MG63 (cell line): ENCODE measurements at places on chromosomes 16 and 17.

GRCh38 chr16:84893849-84894599, 74.2 kb downstream of the CRISPLD2 start:
- DNase-seq: no peak

GRCh38 chr17:44155488-44155887, 13.8 kb downstream of the HROB start:
- DNase-seq: no peak

- DNase-seq: no peak
Observed at GRCh38 chr16:21994856-21995465, 6.0 kb downstream of the PDZD9 start.

DNA sequence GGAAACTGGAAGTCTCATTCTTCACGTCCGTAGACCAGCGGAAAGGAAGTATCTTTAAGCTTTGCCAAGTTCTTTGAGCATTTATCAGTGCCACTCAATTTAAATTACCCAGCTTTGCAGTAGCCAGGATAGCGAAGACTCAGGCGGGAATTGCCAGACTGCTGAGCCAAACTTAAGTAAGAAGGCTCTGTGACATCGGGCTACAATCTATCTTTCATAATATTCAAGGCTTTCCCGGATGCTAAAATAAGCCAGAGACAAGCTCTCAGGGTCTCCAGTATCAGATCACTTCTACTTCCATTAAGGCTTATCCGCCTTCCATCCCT, 436 bp upstream of the BRIP1 start:
- DNase-seq: no peak

DNA sequence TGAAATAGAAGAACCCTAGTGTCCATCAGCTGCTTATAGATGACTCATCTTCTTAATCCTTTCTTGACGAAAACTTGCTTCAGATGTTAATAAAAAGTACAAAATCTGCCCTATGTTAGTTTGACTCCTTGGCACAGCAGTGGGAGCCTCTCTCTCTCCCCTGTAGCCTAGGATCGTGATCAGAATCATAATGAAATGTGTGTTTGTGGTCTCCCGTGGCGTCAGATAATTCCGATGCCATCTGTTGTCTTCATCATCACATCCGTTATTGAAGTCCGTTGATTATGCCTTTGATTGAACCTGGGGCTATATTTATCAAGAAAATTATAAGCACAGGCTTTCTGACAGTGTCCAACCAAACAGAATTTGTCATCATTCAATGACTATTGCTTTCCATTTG, 102.5 kb downstream of the BMERB1 start:
- DNase-seq: no peak

DNA sequence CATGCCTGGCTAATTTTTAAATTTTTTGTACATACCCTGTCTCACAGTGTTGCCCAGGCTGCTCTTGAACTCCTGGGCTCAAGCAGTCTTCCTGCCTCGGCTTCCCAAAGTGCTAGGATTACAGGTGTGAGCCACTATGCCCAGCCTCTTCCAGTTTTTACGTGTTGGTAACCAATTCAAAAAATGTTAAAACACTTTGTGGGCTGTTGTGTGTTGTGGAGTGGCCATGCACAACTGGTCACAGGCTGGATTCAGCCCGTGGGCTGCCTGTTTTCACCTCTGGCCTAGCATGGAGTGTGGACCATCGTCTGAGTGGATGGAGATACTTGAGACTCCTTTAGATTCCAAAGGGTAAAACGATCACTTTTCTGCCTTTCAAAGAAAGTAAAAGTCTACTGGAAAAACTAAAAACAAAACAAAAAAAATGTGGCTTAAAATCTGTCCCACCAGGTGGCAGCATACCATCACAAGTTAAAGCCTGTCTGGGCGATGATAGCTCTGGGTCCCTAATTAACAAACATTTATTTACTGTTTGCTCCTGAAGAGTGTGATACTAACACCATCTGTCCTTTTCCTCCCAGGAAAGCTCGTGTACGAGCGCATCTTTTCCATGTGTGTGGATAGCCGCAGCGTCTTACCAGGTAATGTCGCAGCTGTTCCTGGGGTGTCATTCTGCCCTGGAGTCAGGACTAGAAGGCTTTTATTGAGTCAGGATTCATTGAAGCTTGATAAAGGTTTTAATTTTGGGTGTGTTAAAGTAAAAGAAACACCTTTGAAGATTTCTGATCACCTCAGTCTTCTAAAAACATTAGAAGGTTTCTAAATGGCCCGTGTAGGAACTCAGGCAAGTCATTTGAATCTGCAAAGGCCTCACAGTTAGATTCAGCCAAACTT, 45.8 kb downstream of the VPS35L start:
- no peak for DNase-seq

- peak; percentile 62 for DNase-seq
Observed at GRCh38 chr17:50169121-50169764, 3.4 kb downstream of the SGCA start.

- DNase-seq: no peak
Observed at GRCh38 chr16:65722429-65722828, 600.6 kb upstream of the CDH11 start.

GRCh38 chr17:39772415-39772814, 34.7 kb downstream of the GRB7 start:
- no peak for DNase-seq

DNA sequence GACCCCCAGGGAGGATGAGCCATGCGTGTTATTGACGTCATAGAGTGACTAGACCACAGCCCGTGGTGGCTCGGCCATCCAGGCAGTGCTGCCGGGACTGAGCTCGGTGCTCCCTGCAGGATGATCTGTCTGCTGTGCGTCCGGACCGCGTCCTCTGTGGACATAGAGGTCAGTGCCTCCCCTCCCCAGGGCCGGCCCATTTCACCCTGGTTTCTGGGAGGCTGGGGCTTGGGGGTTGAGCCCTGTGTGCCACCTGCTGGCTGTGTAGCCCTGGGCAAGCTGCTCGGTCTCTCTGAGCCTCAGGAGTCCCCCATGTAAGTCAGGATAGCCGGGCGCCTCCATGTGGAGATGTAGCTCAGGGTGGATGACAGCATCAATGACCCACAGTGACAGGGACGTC, 8.3 kb downstream of the TSC2 start:
- no peak for DNase-seq

GRCh38 chr17:29567554-29568330, 759 bp upstream of the TP53I13 start:
- peak; percentile 67 for DNase-seq

- DNase-seq: peak; percentile 71
Observed at GRCh38 chr17:48915459-48916282, 7.5 kb downstream of the UBE2Z start.

DNA sequence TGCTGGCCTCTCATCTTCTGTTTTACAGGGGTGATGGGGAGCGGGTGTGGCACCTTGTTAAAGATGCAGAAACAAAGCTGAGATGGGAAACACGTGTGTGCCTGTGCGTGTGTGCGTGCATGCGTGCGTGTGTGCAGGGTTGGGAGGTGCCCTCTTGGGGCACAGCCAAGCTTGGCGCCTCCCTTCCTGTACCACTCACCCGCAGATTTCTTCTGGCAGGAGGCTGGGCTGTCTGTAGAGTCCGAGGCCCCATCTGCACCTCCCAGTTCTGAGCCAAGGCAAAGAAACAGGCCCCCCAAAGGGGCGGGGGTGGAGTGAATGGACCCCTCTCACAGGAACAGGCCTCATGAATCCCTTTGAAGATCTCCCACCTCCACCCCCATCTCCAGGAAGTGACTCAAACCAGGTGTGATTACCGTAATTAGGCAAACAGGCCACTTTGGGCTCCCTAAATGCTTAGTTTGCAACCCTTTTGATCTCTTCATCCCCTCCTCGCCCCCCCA, 20.9 kb downstream of the TNS4 start:
- DNase-seq: no peak

DNA sequence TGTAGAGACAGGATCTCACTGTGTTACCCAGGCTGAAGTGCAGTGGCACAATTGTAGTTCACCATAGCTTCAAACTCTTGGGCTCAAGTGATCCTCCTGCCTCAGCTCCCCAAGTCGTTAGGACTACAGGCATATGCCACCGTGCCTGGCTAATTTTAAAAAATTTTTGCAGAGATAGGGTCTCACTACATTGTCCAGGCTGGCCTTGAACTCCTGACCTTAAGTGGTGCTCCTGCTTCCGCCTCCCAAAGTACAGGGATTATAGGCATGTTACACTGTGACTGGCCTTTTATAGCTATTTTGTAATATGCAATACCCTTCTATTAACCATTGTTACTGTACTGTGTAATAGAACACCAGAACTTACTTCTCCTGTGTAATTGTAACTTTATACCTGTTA, 139.3 kb upstream of the ZNF267 start:
- no peak for DNase-seq

DNA sequence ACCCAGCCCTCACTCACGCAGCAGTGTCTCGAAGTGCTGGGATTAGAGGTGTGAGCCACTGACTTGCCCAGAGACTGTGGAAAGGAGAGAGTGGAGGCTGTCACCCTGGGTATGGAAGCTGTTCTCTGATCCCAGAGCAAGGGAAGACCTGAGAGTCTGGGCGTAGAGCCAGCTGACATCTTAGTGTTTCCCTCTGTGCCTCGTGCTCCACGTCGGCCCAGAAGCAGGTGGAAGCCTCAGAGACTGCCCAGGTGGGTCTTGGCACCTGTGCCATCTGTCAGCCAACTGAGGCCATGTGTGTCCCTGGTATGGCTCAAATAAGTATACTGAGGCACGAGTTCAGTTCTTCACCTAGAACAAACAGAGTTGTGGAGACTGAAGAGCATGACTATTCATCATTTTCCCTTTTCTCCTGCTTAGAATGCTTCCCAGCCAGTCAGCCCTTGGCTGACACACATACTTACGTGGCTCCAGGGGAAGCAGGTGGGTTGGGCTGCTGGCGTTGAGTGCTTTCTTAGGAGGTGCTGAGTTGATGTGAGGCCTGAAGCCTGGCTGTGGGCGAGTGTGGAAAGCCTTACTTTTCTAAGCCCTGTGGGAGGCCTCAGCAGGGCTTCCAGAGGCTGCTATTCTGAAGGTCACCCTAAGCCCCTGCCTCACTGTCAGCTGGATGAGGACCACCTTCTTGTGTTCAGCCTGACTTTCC, 8.1 kb downstream of the CTRL start:
- no peak for DNase-seq

DNA sequence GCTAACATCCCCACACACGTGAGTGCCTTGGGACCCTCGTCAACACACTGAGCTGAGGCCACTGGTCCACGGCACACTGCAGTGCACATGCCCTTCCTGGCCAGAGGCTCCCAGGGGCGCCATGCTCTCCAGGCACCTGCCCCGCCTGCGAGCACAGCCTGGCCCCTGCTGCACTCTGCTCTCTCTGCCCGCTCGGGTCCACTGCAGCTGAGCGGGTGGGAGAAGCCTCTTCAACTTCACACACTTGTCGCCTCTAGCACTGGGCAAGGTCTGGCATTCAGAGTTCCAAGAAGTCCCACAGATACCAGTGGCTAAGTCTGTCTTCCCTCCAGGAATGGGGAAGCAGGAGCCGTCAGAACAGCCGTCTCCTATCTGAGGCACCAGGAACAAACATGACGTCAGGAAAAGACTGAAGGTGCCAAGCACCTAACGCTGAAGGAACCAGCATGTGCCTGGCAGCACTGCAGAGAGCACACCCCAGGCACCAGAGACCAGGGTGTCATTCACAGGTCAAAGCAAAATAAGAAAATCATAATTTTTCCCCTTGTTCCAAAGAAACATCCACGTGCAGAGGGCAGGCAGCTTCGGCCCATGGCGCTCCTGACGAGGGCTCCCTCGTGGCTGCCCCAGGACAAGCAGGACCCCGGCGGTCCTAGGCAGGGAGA, 82.9 kb downstream of the ZNF778 start:
- no peak for DNase-seq

GRCh38 chr17:11264183-11264871, 23.3 kb downstream of the SHISA6 start:
- no peak for DNase-seq

- no peak for DNase-seq
Observed at GRCh38 chr17:61463316-61464129, 11.3 kb downstream of the TBX4 start.

DNA sequence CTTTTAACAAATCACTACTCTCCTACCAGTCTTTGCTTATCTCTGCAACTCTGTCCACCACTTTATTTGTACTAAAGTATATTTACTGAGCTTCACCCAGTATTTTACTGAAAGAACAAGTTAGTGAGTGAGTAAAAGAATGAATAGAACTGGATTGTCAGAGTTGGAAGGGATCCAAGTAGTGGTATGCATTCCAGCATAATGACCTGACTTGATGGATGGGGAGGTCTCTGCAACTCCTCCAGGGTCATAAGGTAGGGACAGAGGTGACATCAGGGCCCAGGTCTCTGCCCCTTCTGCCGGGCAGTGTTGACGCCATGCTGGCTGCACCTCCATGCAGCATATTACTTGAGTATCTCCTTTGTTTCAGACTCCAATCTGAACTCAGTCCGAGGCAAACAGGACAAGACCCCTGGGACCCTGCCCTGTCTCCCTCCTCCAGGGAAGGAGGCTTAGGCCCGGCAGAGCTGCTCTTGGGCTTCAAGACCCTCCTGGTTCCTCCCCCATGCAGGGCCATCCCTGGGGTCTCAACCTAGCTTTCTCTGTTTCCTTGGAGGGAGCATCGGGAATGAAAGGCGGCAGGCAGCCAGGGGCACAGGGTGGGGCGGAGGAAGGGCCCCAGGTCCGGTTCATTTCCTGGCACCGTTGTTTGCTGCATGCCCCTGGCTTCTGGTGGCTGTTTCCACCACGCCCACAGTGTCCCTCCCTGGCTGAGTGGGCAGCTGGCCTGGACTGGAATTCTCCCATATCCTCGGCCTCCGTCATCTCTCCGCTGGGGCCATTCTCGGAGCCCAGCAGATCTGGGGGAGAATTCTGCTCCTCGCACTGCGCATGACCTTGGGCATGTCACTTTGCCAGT, 12.4 kb upstream of the ITGA3 start:
- DNase-seq: no peak

- no peak for DNase-seq
Observed at GRCh38 chr16:70649300-70649699, 2.9 kb downstream of the IL34 start.

GRCh38 chr16:28839899-28840298, 6.2 kb downstream of the TUFM start:
- DNase-seq: peak; percentile 30

GRCh38 chr16:47079860-47080259, 63.9 kb downstream of the NETO2 start:
- DNase-seq: no peak

DNA sequence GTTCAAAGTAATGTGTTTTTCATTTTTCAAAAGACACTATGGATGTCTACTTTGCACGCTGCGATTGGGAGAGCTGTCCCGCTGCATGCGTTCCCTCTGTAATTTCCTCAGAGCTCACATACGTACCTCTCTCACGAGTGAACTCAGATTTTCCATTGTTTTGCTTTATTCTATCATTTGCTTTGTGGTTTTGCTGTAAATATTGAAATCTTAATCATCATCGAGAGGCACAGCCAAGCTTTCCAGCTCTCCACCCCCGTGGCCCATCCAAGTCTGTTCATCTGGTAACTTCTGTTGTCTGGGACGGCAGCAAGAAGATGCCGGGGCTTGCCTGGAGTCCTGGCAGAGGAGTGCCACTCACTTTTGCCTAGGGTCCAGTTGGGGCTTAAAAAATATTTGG, 21.1 kb downstream of the TMC6 start:
- no peak for DNase-seq
